SJSA1 (cell line): ENCODE measurements at places on chromosomes 5 and 9. TPM values are rescaled to one million over a fixed set of nuclear protein-coding genes. Genes with fewer than 3 reads are reported as not detected.

Gene SPATA31A6
- not detected in 2 replicates for total RNA-seq

Gene HTR4
- not detected in 2 replicates for total RNA-seq

Gene PCDHB14
- total RNA-seq: 18.6 and 28.4 TPM in 2 replicates

Gene ZFP62
- total RNA-seq: 14.3 and 19.8 TPM in 2 replicates

Gene LVRN
- 0.74 TPM in 1 of 2 replicates, not detected in the other for total RNA-seq

Gene LCN10
- not detected in 2 replicates for total RNA-seq

Gene SHISAL2B
- not detected in 2 replicates for total RNA-seq

Gene OBP2B
- total RNA-seq: not detected in 2 replicates

- no peak for DNase-seq
These were observed 25.7 kb downstream of the IL9 start for GRCh38 chr5:135869935-135870334.

DNA sequence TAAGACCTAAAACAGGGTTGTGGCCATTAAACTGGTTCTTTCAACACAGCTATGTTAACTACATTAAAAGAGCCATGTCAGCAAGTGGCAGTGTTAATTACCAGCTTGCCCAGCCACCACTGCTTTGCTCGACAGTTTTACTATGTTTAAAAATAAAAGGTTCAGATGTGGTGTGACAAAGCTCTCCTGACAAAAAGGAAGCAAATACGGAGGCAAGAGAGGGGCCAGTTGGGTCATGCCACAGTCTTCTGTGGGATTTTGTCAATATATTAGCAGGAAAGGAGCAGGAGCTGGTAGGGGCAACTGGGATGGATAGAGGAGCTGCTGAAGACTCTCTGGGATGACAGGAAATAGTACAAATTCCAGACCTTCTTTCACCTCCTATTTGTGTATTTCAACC is 113.5 kb upstream of the PCA3 start:
- DNase-seq: no peak

- no peak for DNase-seq
These were observed 17.4 kb upstream of the SEC16A start for GRCh38 chr9:136499935-136500910.

- no peak for DNase-seq
These were observed 66.3 kb upstream of the TJP2 start for GRCh38 chr9:69107771-69108170.

DNA sequence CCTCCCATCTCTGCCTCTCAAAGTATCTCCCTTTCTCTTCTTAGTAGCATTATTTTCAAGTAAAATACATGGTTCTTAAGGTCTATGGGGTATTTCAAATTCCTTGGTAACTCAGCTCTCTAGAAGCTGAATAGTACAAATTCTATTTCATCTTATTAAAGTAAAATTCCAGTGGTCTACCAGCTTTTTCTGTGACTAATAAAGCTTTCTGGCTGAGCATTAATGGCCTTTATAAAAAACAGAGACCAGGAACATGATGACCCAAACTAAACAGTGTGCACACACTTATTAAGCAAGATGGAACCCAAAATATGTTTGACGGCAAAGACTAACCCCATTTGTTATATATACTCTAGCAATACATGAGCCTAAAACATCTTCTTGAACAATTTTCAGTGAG is 142.6 kb downstream of the OR2K2 start:
- no peak for DNase-seq

DNA sequence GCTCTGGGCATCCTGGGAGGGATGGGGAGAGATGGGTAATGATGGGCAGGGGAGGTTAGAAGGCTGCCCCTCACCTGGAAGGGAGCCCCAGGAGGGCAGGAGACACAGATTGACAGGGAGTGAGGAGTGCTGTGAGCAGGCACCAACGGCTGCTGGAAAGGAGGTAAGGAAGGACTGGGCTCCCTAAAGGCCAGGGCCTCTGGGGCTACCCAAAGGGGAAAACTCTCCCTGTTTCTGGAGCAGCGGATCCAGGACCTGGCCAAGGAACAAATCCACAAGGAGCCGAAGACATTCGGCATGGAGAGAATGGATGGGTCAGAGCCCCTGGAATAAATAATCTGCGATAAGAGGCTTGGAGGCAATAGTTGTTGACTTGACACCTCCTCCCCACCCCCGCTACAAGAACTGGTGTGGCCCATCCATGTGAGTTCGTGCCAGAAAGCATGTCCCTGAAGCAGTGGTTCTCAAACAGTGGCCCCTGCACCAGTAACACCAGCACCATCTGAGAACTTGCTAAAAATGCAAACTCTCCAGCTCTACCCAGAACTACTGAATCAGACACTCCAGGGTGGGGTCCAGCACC is 208.3 kb downstream of the GABBR2 start:
- DNase-seq: no peak

GRCh38 chr5:10828241-10828640 is 67.2 kb upstream of the DAP start:
- peak; percentile 50 for DNase-seq

GRCh38 chr5:108801776-108802175 is 54.1 kb downstream of the FER start:
- peak; percentile 81 for DNase-seq

GRCh38 chr9:98538626-98539031 is 170.1 kb downstream of the GABBR2 start:
- no peak for DNase-seq

DNA sequence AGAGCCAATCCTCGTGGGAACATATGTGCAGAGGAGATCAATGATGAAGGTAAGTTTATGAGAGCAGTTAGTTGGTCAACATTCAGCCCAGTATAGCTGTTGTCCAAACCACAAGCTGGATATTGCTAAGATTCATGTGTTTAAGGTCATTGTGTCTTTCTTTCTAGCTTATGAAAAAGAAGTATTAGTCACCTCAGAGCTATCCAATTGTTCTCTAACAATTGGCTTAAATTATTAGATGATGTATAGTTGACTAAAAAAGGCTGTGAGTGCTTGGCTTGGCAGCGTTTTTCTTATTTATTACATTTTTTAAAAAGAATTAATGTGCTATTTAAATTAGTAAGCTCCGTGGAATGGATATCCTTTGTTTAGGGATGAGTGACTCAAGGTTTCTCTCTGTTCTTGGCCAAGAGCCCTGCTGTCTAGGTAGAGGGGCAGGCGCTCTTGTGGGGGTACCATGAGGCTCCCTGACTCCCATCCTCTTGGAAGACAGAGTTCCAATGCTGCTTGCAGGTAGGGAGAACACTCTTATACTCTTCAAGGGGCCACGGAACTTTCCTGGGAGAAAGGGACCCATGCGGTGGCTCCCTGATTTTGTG is 487.4 kb downstream of the IRX1 start:
- DNase-seq: no peak

DNA sequence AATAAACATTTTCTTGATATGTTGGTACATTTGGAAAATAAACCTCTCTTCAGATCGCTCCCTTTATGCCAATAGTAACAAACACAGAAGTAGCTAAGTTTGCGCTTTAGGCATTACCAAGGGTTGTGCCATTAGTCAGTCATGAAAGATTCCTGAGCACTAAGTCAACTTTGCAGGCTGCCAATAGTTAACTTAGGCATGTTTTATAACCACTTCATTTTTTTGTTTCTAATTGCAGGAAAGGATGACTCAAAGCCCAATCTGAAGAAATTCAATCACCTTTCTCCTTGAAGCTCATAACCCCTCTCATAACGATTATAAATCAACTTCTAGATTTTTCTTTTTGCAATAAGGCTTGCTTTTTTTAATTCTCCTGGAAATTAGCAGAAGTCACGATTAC is 517.0 kb downstream of the AGTPBP1 start:
- no peak for DNase-seq

- DNase-seq: no peak
These were observed 13.6 kb downstream of the CSF2 start for GRCh38 chr5:132087176-132087575.

GRCh38 chr5:34626751-34627150 is 29.4 kb upstream of the RAI14 start:
- DNase-seq: no peak

DNA sequence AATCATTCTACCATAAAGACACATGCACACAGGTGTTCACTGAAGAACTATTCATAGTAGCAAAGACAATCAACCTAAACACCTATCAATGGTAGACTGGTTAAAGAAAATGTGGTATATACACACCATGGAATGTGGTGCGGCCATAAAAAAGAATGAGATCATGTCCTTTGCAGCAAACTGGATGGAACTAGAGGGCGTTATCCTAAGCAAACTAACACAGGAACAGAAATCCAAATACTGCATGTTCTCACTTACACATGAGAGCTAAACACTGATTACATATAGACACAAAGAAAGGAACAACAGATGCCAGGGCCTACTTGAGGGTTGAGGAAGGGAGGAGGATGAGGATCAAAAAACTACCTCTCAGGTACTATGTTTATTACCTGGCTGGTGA is 103.8 kb downstream of the DRD1 start:
- DNase-seq: no peak

DNA sequence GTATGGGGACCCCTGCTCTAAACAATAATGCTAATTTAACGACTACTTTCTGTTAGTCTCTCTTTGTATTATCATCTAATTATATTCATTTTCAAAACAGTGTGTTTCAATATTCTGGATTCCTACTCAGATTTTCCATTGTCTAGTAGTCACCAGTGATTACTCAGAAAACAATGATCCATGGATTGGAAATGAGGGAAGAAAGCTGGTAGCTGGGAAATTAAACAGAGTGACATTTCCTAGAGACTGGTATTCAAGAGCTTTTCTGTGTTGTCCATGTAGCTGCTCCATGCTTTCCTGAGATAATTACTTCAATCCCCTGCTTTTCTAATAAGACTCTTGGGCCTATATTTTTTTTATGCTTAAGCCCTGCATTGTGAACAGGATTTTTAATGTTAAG is 1862.1 kb upstream of the C9orf72 start:
- no peak for DNase-seq

DNA sequence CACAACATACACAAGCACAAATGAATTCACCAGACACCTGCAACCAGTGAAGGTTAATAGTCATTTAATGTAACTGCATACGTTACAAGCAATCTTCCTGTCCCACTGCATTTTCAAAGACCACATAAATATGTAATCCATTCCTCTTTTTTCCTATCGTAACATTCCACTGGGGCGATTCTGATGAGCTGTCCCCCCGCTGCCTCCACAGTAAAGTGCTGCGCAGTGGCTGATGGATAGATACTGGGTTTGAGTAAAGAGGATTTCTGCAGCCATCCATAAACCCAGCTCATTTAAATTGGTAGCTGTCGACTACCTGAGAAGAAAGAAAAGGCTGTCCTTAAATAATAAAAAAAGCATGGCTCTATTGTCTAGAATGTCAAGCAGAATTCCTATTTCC is 181.1 kb downstream of the SPOCK1 start:
- peak; percentile 7 for DNase-seq

DNA sequence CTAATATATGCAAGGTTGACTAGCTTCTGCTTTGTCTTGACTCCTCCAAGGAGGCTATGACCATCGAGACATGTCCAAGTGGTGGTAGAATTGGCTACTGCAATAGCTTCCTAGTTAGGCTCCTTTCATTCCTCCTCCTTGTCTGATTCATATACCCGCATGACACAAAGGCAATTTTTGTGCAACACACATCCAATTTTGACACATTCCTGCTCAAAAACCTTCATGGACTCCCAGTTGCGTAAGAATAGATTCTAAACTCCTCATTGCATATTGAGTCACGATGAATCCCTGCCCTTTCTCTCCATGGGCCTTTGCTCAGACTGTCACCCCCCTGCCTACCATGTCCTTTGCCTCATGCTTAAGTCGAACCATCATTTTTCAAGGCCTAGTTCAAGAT is 344.5 kb downstream of the ACTL7B start:
- DNase-seq: no peak

GRCh38 chr5:108940506-108940905 is 192.8 kb downstream of the FER start:
- DNase-seq: no peak

GRCh38 chr9:86585422-86586143 is 231.4 kb upstream of the TUT7 start:
- peak; percentile 26 for DNase-seq

DNA sequence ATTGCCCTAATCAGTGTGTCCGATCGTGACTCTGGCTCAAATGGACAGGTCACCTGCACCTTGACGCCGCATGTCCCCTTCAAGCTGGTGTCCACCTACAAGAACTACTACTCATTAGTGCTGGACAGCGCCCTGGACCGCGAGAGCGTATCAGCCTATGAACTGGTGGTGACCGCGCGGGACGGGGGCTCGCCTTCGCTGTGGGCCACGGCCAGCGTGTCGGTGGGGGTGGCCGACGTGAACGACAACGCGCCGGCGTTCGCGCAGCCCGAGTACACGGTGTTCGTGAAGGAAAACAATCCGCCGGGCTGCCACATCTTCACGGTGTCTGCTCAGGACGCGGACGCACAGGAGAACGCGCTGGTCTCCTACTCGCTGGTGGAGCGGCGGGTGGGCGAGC is 1.4 kb downstream of the PCDHA13 start:
- DNase-seq: no peak

DNA sequence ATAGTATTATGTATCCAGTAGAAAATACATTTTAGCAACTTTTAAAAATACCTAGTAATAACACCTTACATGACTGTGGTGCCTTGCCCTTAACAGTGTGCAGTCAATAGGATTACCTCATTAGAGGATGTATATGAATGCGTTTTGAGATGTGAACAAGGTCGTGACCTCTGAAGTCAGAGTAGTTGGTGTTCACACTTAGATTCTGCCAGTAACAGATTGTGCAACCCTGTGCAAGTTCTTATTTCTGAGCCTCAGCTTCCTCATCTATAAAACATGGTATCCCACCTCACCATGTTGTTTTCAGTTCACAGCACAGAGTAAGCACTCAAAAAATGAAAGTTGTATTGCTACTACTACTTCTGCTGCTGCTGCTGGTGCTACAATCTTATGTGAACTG is 347.3 kb downstream of the KDM4C start:
- DNase-seq: no peak

GRCh38 chr5:144232285-144232684 is 61.6 kb downstream of the KCTD16 start:
- DNase-seq: no peak

DNA sequence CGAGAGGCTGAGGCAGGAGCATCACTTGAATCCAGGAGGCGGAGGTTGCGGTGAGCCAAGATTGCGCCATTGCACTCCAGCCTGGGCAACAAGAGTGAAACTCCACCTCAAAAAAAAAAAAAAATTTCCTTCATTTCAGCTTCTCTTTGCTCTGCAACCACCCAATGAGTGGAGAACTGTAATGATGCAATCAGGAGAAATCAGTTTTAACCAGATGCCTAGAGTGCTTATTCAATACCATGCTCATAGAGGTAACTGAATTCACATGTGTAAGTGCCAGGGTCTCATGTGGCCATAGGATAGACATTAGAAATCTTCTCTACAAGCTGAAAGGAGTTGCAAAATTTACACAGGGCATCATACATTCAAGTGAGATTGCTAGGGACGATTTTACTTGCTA is 70.6 kb downstream of the HMHB1 start:
- DNase-seq: no peak

GRCh38 chr9:130450344-130451003 is 5.7 kb downstream of the ASS1 start:
- DNase-seq: no peak

DNA sequence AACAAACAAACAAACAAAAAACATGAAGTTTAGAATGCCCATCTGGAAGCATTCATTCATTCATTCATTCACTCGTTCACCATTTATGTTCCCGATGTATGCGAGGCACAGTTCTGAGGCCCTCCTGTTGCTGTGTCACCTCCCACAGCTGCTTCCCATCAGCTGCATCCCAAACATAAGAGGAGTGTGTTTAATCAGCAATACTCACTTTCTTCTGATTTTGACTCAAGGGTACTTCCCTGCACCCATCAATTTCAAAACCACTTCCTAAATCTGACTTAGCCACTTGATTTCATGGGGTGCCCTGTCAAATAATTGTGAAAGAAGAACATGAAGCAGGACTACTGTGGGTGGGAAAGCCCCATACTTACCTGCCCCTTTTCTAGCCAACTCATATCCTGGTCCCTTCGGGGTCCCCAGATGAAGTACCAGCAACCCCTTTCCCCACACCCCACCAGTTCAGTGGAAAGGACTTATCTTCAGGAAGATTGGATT is 128.0 kb upstream of the IL12B start:
- DNase-seq: no peak
